Central memory CD8-positive, alpha-beta T cell (primary cell): ENCODE measurements at places on chromosomes 7 and 10.

DNA sequence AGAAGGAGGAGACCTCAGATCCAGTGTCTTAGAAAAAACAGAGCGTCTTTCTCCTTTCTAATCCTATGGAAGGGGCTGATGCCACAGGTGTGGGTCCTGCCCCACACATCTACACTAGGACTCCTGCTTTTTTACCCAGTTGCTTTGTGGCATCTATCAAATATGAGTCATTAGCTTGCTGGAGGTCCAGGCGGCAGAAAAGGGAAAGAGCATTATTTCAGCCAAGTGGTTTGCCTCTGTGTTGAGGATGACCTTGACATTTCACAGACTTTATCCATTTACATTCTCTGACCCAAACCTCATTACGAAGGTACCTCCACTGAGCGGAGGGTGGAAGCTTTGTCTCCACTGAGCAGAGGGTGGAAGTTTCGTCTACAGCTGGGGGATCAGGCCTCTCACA is 308.4 kb upstream of the KLF6 start:
- no peak for DNase-seq

DNA sequence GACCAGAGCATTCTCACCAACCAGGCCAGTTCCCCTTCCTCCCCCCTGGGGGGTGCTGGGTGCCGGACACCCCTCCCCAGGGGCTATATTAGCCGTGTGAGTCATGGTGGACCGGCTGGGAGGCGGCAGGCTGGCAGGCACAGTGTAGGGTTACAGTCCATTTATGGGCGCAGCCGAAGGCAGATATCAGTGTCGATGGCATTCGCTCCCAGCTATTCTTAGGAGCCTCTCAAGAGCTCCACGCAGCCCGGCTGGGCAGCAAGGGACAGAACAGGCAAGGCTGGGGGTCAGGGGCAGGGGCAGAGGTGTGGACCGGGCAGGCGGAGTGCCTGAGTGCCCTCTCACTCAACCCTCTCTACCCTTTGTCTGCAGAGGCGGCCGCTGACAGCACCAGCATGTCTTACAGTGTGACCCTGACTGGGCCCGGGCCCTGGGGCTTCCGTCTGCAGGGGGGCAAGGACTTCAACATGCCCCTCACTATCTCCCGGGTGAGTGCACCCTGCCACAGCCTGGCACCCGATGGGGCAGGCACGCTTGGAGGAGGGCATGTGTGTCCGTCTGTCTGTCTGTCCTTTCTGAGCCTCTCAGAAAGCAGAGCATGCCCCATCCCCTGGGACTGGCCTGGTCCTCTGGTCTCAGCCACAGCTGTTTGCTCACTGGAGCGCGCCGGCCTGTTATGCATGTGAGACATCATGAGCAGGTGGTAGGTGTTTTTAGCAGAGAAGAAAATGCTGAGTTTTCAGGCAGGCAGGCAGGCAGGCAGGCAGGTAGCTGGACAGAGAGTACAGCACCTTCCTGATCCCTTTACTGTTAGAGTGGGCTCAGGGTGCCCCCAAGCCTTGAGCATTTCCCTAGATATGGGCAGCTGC is at the start of gene LDB3:
Gene LDB3, plus strand, starts transcription at position 215 of the 869 bp plus-strand sequence. Its CDS starts 181 bp downstream, at position 396.
- DNase-seq, result no peak

DNA sequence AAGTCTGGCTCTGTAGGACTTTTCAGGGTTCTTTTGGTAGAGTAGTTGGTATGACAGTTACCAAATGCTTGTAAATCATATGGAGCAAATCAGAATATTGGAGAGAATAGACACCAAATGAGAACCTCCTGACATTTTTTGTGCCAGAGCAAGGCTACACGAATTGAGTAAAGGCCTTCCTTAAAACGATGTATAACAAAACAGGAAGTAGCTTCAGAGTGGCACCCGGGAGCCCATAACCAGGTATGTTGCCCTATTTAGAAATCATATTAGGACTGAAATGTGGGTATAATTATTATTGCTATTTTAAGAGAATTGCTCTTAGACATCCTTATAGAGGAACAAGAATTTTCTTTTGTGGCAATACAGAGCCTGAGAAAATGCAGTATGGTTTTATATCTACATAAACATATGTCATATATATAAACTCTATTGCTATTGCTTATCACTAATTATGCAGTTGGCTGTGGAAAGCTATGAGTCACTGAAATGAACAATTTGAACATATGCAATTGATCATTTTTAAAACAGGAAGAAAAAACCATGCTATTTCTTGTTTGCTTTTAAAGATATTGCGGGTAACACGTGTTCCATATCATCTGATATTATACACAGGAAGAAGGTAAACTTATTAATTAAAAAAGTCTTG is 197.4 kb upstream of the MTPN start:
- DNase-seq, result no peak

DNA sequence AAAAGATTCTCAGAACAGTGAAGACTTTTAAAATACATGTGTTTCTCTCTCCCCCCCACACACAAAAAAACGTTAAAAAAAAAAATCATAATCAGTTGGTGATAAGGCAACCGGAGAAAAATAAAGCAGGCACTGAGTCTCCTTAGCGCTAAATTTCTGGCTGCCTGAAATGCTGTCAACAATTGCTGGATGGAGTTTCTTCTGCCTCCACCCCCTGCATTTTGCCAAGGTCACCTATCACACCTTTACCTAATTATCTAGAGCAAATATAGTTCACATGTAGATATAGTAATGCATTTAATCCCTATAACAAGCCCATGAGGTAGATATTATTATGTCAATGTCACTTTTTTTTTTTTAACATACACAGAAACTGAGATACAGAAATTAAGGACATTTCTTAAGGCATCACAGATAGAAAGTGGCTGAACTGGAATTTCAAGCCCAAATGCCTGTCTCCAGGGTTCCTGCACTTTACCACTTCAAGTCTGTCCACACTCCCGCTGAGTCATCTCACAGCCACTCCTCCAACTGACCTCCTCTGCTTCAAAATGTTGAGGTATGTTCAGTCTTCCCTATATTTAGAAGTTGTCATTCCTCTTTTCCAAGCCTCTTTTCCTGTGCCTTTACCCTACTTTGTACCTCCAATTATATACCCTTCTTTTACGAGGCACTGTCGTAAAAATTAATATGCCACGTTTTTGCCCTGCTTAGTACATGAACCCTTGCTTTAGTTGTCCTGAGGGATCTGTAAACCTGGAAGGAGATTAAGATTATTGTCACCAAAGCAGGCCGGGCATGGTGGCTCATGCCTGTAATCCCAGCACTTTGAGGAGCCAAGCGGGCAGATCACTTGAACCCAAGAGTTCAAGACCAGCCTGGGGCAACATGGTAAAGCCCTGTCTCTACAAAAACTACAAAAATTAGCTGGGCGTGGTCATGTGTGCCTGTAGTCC is 72.8 kb upstream of the MPP7 start:
- no peak for DNase-seq

DNA sequence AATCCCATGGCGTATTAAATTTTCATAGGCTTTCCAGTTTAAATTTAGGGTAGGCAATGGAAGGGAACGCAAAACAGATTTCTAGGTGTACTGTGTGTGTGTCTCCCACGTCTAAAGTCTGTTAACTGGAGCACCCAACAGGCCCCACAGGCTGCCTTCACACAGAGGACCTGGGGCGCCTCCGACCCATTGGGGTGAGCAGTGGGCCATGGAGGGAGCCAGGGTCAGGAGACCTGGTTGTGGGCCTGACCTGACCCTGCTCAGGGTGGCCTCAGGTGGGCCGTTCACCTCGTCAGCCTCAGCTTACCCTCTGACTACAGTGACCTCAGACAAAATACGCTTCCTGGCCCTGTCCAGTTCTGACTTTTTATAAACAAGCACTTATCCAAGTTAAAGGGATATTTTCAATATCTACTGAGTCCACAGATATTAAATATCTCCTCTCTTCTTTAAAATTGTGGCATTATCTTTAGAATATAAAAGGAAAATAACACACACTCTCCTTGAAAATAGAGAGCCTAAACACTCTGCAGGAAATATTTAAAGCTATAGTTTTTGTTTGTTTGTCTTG is 159.6 kb downstream of the EGFR start:
- no peak for DNase-seq

- DNase-seq, result no peak
Observed at GRCh38 chr7:38185395-38186307, 7.6 kb downstream of the STARD3NL start.

DNA sequence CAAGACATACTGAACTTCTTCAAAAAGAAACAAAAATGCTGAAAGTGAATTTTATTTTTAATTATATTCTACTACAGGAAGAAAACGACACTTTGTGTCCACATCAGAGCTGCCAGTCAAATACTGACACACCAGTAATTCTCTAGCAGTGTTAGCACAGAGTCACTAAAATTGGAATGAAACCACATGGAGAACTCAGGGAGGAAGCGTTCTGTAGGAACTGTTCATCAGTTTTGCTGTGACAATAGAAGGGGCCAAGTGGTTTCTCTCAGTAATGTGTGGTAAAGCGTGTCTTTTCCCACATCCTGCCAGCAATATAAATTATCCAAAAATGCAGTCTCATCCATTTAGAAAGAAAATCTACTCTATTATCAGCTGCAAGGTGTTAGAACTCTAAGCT is 683.3 kb downstream of the GRM8 start:
- no peak for DNase-seq

DNA sequence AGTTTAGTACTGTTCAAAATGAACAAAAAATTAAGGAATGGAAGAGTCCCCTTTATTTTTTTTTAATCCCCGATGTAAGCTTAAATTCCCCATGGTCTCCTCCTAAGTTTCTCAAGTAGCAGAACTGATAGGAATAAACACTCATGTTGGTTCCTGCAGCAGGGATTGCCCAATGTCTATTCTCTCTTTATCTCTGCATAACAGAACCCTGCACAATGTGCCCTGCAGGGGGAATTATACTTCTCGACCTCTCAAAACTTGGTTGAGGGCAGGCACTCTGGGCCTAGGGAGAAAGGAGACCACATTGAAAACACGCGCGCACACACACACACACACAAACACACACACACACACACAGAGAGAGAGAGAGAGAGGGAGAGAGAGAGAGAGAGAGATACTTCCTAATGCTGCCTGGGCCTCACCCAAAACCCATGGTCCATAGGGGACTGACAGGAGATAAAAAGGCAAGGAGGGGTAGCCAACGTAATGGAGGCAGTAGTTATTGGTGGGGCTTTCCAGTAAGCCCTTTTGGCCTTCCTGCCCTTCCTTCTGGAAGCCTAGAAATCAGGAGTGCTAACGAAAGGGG is 22.7 kb downstream of the JAZF1 start:
- DNase-seq, result no peak
